Stimulated activated CD4-positive, alpha-beta T cell treated with anti-CD3 and anti-CD28 coated beads, Interleukin-1b, Interleukin-23, amount 100 ng/mL, for 1 hour (primary cell): ENCODE measurements at places on chromosomes 6 and 20.

DNA sequence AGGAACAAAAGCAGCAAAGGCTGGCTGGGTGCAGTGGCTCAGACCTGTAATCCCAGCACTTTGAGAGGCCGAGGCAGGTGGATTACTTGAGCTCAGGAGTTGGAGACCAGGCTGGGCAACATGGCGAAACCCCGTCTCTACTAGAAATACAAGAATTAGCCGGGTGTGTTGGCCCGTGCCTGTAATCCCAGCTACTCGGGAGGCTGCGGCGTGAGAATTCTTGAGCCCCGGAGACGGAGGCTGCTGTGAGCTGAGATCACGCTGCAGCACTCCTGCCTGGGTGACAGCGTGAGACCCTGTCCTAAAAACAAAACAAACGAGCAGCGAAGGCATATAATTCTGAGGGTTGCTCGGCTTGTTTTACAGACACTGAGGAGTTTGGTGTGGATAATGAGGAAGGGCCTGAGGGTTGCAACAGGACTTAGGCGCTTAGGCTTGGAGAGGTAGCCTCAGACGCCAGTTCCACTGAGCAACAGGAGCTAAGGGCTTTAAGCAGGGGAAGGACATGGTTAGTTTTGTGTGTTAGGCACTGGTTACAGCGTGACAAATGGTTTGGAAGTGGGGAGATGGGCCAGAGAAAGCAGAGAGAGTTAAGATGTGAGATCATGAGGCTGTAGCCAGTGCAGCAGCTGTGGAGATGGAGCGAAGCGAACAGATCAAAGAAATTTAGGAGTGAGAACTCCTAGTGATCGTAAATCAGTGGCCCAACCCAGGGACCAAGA is 1.2 kb downstream of the MYH7B start:
- no peak for DNase-seq

DNA sequence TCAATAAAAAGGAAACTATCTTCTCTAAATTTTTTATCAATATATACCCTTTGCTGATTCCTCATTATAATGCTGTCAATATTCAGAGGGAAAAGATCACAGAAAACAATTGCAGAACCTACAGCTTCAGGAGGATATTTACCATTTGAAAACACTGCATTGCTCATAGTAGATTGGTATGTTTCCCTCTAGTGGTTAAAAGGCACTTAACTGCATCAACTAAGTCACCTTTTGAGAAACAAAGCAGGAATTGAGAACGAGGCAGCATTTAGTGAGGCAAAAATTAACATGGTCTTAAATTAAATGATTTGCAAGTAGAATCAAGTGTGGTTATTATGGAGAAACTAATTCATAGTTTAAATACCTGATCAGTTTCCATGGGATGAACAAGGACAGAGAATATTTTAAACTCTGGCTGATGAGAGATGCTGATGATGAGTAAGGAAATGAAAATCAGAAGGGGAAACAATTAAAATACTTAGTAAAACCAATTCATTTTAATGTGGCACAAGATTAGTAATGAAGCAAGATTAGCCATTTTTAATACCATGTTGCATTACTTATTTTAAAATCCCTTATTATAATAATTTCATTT is 642.1 kb downstream of the EPHA7 start:
- DNase-seq: no peak

DNA sequence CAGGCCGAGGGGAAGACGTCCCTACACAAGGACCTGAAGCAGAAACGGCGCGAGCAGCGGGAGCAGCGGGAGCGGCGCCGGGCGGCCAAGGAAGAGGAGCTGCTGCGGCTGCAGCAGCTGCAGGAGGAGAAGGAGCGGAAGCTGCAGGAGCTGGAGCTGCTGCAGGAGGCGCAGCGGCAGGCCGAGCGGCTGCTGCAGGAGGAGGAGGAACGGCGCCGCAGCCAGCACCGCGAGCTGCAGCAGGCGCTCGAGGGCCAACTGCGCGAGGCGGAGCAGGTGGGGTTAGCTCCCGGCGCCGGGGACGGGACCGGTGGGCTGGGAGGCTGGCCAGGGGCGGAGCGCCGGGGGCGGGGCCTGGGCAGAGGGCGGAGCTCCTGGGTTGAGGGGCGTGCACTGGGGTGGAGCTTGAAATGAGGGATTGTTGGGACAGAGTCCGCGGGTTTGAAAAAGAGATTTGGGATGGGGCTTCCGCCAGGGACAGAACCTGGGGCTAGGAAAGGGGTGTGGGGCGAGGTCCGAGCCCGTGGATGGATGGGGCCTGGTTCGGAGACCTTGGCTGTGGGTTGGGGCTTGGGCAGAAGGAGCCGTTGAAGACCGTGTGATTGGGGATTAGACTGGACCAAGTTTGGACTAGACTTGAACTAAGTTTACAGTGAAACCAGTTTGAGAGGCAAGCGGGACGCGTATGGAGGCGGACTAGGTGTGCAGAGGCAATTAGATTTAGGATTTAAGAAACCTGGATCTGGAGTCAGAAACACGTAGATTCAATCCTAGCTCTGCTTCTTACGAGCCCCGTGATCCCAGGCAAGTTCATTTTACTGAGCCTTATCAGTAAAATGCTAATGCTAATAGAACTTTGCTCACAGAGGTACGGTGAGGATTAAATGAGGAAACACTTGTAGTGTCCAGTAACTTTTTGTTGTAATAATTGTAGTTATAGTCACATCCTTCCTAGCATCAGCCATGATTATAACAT is 20.9 kb downstream of the DEF6 start:
- DNase-seq: no peak

DNA sequence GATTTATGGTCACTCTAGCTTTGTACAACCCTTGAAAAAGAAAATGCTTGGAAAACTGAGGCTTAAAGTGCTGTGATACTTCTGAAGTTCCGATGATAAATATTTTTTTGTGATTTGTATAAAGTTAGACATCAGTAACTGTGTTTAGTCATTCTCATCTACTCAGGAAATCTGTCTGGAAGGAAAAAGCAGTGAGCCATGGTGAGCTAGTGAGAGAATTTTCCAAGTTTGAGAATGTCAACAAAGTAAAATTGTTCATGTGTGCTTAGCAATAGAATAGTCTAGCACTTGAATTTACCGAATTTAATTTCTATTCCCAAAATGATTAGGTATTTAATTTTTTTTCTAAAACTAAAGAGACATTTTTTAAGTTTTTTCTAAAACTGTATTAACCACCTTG is 41.3 kb upstream of the PLCB4 start:
- no peak for DNase-seq

DNA sequence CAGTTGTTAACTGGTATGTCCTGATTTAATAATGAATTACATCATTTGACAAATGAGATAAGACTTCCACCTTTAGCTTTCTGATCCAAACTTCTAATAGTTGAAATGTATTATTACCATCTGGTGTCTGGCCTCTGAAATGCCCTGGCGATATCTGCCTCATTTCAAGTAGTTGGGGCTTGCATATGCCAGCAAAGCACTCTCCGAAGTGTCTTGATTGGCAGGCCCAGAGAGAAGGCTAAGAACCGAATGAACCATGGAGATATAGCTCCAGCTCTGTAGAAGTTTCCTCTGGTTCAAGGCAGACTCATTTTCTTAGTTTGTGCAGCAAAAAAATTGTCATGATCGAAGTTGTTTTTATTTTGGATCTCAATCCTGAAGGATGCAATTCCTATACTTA is 13.4 kb upstream of the HIVEP2 start:
- DNase-seq: no peak

DNA sequence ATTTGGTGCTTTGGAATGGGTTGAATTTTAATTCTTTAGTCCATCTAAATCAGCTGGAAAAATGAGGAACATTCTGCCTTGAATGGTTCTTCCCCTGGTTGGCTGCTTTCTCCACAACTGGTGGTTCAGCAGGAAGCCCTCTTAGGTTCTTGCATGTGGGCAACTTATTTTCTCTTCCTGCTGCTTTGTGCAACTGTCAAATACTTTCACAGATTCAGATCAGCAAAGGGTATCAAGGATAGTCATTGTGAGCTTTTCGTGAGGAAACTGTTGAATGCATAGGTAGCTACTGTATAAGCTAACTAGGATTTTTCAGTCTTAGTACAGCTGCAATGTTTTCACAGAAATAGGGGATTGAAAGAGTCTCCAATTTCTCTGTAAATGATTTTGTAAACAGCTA is 72.9 kb upstream of the MRAP2 start:
- DNase-seq: no peak

- no peak for DNase-seq
These were observed 121.2 kb downstream of the SGK1 start for GRCh38 chr6:134196568-134197193.

DNA sequence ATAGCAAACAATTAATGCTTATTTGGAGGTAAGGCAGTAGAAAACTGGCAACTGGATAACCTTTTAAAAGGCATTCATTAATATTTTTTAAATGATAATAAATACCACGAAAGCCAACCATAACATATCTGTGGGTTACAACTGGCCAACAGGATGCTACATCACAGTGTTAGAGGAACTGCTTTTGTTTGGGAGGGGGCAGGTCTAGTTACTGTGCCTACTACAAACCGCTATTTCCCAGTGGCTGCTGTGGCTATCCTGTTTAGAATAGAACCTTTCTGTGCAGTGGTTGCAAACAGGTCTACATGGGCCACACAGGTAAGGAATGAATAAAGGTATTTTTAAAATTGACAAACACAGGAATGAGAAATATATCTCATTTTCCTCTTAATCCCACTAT is 976 bp downstream of the PIGT start:
- DNase-seq: no peak

DNA sequence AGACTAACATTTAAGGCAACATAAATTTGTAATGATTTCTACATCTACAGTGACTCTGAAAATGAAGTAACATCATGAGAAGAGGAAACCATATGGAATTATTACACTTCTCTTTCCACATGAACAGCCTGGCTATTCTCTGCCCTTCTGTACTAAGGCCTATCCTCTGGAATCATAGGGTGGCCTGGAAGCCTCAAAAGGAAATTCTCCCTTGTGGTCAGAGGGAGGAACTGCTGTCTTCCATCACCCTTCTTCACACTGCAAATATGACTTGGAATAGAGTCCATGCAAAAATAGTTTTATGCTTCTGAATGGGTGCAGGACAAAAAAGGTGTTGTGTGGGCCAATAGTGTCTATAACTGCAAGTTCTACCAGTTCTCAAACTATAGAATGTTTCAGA is 44.6 kb upstream of the SH3BGRL2 start:
- DNase-seq: no peak

DNA sequence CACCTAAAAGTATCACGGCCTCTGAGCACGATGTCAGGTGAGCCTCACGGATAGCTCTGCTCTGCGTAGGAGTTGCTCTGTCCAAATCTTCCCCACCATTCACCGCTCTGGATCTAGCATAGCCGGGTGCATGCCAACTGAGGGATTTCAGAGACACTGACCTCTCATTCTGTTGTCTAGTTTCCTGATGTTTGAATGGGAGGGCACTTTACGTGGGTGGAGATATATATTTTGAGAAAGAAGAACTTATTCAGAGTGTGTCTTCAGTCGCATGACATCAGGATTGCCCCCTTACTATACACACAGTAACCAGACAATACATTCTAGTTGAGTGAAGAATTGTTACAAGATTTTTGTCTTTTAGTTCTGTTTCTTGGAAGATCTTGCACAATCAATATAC is 96.5 kb upstream of the CITED2 start:
- no peak for DNase-seq

- no peak for DNase-seq
These were observed 18.4 kb upstream of the REPS1 start for GRCh38 chr6:139006477-139006876.

DNA sequence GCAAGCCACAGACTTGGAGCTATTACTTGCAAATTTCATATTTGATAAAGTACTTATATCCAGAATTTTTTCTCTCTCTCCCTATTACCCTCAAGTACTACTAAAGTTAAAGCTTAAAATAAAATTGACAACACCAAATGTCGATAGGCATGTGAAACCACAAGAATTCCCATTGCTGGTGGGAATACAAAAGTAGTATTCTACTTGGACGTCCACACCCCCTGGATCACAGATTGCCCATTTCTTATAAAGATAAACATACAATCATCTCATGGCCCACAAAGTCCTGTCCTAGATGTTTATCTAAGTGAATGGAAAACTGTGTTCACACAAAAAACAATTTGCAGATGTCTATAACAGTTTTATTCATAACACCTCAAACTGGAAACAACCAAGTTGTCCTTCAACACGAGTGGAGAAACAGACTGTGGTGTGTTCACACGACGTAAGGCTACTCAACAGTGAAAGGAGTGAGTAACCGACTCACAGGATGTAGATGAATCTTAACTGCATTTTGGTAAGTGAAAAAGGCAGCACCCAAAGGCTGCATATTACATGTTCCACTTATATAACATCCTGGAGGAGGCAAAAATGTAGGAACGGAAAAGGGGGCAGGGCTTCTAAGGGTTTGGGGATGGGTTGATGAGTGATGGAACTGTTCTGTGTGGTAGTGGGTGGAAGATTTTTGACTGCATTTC is 297.4 kb downstream of the THBS2 start:
- no peak for DNase-seq

DNA sequence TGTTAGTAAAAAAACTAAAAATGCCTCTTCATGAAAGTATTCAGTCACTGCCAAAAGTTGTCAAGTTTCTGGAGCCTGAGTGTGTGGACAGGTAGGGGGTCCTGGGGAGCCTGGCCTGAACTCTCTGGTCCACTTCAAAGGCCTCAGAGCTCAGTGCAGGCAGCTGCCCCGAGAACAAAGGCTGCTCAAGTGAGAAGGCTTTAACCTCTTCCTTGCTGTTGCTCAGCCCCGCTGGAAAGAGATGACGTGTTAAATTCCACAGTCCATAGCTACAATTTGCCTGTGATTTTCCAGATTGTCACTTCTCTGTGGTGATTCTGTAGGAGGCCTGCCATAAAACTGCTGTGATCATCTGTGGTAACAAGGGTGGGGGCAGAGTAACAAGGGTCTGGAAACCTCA is 96.9 kb downstream of the FAM120B start:
- no peak for DNase-seq

DNA sequence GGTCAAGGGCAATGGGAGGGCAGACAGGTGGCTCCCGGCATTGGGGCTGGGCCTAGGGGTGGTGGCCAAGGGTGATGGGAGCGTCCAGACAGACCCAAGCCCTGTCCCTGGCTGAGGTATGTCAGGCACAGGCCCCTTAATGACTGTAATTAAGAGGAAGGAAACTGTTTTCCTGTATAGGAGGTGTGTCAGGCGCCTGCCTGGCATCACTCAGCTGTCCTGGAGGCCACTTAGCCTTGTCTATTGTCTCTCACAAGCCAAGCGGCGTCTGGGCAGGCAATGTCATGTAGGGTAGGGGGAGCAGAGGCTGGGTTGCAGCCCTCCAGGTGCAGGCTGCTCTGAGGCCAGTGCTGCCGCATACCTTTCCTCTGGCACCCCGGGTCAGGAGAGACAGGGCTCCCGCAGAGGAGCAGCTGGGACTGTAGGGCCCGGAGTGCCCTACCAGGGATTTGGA is 3.9 kb upstream of the FAM83C start:
- DNase-seq: no peak

- DNase-seq: no peak
These were observed 346.3 kb downstream of the BMP2 start for GRCh38 chr20:7113577-7114466.

- DNase-seq: no peak
These were observed 19.5 kb upstream of the HLA-DQA1 start for GRCh38 chr6:32617751-32618150.
